BE2C (cell line): ENCODE measurements at places on chromosomes 7 and 10.

DNA sequence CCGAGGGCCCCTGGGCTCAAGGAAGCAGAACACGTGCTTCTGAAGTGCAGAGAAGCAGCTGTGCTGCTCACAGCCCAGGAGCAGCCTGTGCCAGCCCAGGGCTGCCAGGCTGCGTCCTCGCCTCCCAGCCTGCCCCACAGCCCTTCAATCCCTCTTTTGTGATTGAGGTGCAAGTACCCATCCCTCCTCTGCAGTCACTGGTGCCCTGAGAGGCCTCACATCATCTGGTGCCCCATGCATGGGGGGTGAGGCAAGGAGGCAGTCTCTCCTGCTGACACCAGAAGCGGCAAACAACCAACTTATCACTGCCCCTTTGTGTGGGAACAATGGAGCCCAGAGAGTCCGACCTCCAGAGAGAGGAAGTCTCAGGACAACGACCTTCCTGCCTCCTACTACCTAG lies 49.8 kb upstream of the FGFR2 start:
- DNase-seq: no peak

DNA sequence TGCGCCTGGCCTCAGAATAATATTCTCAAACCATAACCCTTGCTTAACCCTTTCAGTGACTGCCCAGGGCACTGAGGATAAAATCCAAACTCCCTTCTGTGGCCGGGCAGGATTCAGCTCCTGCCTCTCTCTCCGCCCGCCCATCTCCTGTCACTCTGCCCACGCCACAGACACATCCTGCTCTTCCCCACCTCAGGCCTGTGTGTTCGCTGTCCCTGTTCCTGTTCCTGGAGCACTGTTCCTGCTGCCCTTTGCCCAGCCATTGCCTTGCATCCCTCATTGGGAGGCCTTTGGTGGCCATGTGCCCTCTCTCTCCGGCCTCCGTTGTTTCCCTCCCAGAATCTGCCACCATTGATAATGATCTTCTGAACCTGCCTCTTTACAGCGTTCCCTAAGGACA lies 108.8 kb downstream of the SH3PXD2A start:
- DNase-seq: no peak

- DNase-seq: no peak
Observed at GRCh38 chr10:47067949-47068940, 157.0 kb downstream of the PTPN20 start.

GRCh38 chr10:79447911-79448731 lies 2.7 kb upstream of the ZCCHC24 start:
- DNase-seq: no peak

DNA sequence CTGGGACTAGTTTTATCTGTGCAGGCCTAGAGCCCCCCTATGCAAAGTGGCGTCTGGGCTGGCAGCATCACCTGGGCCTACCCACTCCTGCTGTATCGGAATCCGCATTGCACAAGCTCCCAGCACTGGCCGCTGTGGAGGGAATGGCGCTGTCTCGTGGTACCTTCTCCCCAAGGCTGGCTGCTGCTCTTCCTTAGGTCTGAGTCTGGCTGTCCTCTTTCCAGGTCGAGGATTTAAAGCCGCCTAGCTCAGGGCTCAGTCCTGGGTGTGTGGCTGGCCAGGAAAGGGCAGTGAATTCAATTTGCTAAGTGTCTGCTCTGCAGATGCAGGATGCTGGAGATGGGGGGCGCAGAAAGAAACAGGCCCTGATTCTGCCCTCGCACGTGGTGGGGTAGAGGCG lies 44.7 kb downstream of the MGMT start:
- DNase-seq: no peak

DNA sequence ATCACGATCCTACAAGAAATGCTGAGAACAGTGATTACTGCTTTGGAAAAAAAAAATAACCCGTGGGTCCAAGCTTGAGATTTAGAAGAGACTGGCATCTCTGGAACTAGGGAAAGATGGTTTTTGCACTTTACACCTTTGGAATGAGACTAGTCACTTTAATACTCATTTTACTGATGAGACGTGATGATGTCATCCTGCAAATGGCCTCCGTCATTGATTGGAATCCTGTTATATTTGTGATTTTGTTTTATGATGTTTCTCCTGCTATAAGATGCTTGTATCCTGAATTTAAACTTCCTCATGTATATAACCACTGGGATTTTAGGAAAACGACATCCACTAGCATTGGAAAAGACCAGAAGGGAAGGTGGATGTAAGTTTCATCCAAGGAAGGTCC lies 361.3 kb upstream of the AOAH start:
- no peak for DNase-seq

DNA sequence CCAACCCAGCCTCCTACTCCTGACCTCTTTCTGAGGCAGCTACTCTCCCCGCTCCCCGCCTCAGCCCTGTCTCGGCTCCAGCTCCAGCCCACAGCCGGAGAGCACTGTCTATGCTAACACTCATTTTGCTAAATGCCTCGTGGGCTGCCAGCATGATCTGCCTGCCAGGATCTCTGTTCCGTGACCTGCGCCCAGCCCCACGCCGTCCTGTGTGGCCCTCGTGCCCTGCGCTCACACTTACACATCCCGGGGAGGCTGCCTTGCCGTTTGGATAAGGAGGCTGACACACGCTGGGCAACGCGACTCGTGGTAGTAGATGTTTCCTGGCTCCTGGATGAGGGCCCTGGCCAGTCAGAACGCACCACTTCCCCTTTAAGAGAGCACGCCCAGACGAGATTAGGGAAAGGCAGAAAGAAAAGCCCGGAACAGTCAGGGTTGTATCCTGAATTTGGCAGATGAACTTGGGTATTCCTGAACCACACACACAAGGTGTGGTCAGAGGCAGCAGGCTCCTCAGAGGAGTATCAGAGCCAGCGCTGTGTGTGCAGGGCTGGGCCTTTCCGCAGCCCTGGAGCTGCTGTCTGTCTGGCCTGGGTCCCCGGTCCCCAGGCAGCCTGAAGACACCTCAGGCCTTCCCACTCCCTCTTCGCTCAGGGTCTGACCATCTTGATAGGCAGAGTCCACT lies 97.7 kb upstream of the EFCAB10 start:
- no peak for DNase-seq
